ENCODE measurements at places on chromosomes 1 and 21.
A peak's percentile ranks its signal among the peaks of the same experiment; 100 is the strongest.

DNA sequence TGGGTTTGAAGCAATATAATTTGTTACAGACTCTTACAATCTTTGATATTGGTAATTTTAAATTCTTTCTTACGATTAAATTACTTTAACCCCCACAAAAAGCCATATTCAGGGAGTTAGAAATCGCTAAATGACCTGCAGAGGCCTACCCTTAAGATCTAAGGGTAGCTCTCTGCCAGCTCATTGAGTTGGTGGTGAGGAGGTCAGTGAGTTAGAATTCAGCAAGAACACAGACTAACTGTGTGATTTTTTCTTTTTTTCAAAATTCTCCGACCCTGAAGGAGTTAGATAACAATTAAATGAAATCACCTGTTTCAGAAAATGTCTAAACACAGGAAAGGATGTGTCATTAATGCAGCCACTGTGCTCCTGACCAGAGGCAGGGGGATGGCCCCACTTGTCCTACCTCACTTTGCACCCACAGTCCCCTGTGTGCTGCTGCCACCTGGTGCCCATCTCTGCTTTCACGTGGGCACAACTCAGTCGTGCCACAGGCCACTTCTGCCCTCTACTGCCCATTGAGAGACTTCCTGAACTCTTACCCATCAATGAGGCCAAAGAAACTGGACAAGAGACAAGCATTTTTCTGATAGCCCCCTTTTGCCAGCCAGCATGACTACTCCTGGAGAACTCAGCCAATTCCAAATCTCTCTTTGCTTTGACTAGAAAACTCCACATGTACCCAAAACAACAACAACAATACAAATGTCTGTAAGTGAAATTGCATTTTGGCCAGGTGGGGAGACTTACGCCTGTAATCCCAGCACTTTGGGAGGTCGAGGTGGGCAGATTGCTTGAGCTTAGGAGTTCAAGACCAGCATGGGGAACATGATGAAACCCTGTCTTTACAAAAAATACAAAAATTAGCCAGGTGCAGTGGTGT lies 8.4 kb downstream of the CFAP45 start:
- peak; percentile 51 for DNase-seq

DNA sequence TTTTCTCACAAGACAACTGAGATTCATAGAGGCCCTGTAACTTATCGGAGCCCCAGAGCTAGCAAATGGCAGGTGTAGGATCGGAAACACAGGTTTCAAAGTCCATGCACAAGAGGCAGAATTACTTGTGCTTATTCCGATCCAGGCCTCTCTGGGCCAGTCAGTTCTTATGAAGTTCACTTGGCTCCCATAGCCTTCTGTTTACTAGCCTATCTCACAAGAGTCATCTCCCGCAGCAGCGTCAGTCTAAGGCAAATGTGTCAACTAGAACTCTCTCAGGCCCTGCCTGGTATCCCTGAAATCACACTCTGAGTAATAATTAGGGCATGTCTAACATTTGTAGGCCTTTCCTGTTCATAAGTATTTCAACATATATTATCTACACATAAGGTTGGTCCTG lies 43.3 kb downstream of the PHC2 start:
- no peak for DNase-seq

- no peak for DNase-seq
Measured at GRCh38 chr1:1302951-1303509, 4.7 kb downstream of the ACAP3 start.

DNA sequence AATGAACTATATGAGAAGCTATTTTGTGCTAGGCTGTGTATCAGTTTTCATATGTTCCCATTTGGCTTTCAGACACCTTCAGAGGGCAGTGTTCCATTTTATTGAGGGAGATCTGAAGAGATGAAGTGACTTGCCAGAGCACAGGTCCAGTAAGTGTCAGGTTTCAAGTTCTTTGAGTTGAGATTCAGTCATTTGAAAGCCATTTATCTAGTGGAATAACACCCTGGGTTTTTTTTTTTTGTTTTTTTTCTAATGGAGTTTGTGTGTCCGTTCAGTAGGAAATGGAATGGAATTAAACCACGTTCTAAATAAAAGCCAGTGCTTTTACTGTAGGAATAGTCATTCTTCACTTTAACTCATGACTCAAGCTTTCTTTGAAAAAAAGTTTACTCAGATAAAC lies 652.9 kb upstream of the USP24 start:
- no peak for DNase-seq

All from stimulated activated CD8-positive, alpha-beta memory T cell treated with anti-CD3 and anti-CD28 coated beads, Interleukin-15, amount 100 ng/mL, for 1 hour (primary cell).